ENCODE measurements at places on chromosomes 1 and 21.

DNA sequence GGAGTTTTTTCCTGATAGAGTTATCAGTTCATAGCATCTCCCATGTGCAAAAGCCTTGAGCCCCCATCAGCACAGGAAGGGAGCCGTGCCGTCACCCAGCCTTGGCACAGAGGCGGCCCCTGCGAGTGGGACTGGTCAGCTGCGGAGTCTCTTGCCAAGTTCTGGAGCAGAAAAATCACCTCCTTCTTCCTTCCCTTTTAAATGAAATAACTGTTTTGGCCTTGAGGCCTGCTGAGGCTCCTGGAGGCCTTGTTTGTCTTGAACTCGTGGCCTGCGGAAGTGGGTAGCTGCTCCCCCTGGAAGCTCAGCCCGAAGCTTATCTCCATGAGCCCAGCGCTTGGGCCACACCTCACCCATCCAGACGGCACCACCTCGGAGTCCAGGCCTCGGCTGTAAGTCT is 145.7 kb upstream of the TMEM51 start:
- DNase-seq = no peak

DNA sequence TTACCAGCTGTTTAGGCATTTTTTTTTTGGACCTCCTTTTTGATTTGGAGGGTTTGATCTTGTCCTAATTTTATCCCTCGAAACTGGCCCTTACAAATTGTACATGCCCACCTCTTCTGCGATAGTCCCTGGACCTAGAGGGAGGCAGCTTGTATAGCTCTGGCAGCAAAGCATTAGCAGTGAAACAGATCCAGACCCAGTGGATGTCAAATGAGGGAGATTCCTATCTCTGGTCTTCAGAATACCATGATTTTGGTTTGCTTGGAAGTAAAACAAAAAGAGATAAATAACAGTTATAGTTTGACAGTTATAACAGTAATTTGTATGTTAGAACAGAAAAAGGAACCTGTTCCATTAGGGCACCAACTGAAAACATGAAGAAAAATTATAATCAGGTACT is 123.6 kb downstream of the MIS18A start:
- DNase-seq = no peak

DNA sequence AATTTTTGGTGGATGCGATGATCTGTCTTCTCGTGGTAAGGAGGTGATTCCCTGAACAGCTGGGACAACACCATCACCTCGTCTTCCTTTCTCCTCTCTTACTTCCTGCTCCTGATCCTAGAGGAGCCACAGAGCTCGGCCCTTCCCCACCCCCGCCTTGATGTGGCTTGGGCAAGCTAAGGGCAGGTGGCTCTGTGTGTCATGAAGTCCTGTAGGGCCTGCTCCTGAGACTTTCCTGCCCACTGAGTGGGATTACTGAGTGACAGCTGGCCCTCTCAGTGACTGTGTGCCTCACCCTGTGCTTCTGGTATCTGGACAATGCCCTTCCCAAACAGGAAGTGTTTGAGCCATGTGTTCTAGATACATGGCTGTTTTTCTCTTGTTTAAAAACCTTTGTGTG is 153.0 kb downstream of the KCNJ6 start:
- DNase-seq = no peak

GRCh38 chr1:219566951-219567947 is 45.7 kb downstream of the ZC3H11B start:
- no peak for DNase-seq

- DNase-seq = no peak
Observed at GRCh38 chr1:111488669-111489068, 14.8 kb downstream of the ADORA3 start.

- DNase-seq = no peak
Observed at GRCh38 chr1:233735331-233735730, 121.4 kb downstream of the KCNK1 start.

- DNase-seq = peak; percentile 98
Observed at GRCh38 chr1:45686288-45687013, at the start of gene GPBP1L1. TSS of gene GPBP1L1 (minus strand) at chr1:45686533. CDS start at chr1:45659087, 27,446 bp downstream.

DNA sequence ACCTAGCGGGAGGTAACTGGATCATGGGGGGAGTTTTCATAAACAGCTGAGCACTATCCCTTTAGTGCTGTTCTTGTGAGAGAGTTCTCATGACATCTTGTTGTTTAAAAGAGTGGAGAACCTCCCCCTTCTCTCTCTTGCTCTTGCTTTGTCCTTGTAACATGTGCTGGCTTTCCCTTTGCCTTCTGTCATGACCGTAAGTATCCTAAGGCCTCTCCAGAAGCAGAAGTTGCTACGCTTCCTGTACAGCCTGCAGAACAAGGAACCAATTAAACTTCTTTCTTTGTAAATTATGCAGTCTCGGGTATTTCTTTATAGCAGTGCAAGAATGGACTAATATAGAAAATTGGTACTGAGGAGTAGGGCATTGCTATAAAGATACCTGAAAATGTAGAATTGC is 515.6 kb downstream of the NEGR1 start:
- no peak for DNase-seq

DNA sequence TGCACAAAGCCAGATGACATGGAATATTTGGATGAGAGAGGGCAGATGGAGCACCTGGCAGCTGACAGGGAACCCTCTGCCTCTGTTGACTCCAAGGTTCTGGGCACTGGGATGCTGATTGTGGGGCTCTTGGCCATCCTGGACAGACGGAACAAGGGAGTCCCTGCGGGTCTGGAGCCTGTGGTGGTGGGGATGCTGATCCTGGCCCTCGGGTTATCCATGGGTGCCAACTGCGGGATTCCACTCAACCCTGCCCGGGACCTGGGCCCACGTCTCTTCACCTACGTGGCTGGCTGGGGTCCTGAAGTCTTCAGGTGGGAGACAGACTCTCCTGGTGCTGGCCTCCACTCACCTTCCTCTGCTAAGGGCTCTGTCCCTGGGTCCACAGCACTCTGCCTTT is 1.8 kb upstream of the ATP8B2 start:
- DNase-seq = no peak

DNA sequence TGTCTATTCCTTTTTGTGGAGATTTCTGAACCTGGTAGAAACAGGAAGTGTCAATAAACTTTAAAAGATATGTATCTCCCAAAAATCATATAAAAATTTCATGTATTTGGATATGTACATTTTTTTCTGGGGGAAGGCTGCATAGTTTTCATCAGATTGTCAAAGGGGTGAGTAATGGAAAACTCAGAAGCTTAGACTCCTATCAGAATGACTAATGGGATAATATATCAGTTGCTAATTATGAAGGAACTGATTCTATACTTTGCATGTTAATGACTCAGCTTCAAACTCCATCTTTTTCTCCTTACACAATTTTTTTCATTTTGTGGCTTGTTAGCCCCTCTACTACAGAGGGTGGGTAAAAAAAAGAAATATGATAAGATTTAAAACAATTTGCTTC is 55.9 kb downstream of the GON4L start:
- no peak for DNase-seq
